ENCODE measurements at places on chromosomes 12 and 14.

DNA sequence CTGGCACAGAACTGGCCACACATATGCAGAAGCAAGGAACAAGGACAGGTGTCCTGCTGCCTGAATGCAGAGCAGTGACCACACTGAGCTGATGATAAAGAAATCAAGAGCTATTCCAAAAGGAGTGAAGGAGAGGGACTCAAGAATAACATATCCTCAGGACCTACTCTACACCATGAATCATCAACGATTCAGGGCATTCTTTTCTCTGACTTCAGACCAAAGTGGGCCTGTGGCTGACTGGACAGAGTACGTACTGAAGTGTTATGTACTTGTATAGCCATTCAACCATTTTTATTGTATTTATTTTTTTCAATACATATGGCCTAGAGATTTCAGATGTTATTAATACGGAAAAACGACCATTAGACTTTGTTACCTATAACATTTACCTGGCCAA is 177.5 kb upstream of the TMTC1 start:
- DNase-seq, result no peak

DNA sequence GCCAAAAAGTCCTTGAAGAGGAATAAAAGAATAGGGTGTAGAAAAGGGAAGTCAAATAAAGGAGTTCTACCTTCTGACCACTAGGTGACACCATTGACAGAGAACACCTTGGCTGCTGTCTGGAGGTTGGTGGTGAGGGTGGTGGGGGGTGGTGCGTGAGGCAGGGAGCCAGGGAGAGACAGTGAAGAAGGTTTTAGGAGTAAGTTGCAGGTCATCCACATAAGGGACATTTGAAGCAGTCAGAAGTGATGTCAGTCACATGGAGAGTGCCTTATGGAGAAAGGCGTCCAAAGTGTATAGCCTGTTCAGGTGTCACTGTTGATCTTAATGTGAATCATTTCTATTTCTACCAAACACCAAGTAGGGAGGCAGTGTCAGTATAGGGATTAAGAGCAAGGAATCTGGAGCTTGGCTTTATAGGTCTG is 279.3 kb upstream of the DDHD1 start:
- DNase-seq, result no peak

DNA sequence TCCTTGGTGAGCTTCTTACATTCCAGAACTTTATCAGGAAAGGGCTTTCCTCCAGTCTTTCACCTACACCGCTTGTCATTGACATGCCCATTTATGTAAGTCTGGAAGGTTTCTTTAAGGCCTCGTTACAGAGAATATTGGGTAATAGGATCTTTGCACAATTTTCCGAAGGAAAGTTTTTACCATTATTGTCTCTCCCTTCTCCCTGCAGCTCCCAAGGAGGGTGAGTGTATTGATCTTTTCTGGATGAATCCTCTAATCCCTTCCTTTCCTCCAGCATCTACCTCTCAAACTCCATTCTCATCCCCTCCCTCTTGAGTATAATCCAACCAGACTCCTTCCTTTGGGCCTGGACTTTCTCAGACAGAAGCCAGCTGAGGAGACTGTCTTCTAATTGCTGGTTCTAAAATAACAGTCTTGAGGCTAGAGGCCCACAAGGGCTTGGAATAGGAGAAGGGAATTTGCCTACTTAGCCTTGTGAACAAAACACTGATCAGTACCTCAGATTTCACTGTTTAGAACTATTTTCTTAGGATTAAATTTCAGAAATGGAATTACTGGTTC is 21.8 kb downstream of the WNK1 start:
- DNase-seq, result no peak

- no peak for DNase-seq
Observed at GRCh38 chr12:43758247-43758727, 303 bp downstream of the PUS7L start.

- no peak for DNase-seq
Observed at GRCh38 chr12:80232837-80233236, 133.5 kb downstream of the OTOGL start.

- no peak for DNase-seq
Observed at GRCh38 chr12:64160711-64161060, 61.4 kb downstream of the KICS2 start.

Measured in stimulated activated CD4-positive, alpha-beta T cell treated with anti-CD3 and anti-CD28 coated beads, Interleukin-15, amount 100 ng/mL, for 48 hours (primary cell).